ENCODE measurements at places on chromosomes 16 and 17.
A peak's percentile ranks its signal among the peaks of the same experiment; 100 is the strongest.

DNA sequence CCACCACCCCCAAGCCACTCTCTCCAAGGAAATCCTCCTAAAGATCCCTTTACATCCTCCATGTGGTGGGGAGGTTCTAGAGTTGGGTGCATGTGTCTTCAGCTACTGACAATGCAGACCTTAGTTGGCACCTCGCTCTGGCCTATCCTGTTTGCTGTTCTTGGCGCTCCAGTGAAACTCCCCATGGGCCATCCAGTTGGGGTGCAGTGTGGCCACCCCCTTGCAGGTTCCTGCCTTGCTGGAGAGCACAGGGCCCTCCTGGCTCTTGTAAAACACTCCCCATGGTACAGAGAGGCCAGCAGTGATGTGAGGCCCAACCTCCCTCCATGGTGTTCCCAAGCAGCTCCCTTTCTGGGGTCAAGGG, 22.7 kb upstream of the STH start:
- DNase-seq: no peak

DNA sequence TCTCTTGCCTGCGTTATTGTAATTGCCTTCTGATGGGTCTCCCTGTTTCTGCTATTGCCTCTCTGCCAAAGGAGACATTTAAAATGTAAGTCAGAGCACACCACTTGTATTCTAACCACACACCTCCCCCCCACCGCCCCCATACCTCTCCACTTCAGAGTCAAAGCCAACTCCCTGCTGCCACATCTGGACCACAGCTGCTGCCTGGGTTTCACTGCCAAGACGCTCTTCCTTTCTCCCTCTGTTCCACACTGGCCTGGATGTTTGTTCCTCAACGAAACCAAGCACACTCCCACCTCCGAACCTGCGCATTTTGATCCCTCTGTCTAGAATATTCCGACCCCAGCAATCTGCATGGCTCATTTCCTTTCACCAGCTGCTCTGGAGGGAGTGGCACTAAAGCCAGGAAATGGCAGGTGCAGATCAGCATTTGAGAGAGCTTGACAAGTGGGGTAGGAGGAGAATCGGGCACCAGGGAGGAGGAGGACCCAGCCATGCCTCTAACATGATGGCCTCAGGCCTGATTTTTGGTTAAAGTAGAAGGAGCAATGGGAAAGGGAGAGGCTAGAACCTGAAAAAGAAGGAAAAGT, 92.4 kb upstream of the HS3ST2 start:
- DNase-seq: peak; percentile 52

DNA sequence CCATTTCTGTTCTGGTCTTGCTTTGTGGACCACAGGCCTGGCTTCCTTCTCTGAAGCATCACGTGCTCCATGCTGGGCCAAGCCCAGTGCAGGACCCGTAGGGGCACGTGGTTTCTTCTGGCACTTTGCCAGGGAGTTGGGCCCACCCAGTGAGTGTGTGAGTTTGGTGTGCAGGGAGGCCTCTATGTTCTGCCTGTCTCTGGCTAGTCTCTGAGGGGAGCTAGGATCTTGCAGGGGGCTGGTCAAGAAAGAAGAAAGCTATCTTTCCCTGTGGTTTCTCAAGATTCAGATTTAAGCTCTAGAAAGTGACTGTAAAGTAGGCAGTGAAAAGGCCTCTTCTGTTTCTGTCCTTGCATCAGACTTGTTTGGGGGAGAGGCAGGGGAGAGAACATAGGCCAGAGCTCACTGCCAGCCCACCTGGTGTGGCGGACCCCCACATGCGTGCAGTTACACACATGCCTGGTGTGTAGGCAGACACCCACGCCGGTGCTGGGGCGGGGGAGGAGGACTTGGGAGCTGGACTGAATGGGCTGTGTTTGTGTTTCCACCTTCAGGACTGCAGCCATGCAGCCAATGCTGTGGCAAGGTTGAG, 11.8 kb downstream of the LASP1 start:
- no peak for DNase-seq

- DNase-seq: peak; percentile 43
Measured at GRCh38 chr17:1908699-1909309, 79.0 kb downstream of the RPA1 start.

- DNase-seq: no peak
Measured at GRCh38 chr16:3595110-3595486, 16.3 kb downstream of the SLX4 start.

DNA sequence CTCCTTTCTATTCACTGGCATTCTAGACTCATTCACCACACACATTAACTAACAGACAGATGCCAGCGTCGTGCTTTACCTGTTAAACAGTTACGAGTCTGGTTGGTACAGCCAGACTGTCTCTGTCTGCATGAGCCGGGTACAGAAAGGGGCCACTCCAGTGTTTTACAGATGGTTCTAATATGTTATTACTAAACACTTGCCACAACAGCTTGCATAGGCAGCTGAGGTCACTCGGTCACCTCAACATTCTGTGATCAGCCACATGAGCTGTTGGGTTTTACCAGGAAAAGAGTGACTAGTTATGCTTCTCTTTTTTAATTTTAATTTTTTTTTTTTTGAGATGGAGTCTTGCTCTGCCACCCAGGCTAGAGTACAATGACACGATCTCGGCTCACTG, 25.2 kb downstream of the CD300A start:
- no peak for DNase-seq

GRCh38 chr17:27577121-27577761, 53.7 kb upstream of the LGALS9 start:
- DNase-seq: no peak

DNA sequence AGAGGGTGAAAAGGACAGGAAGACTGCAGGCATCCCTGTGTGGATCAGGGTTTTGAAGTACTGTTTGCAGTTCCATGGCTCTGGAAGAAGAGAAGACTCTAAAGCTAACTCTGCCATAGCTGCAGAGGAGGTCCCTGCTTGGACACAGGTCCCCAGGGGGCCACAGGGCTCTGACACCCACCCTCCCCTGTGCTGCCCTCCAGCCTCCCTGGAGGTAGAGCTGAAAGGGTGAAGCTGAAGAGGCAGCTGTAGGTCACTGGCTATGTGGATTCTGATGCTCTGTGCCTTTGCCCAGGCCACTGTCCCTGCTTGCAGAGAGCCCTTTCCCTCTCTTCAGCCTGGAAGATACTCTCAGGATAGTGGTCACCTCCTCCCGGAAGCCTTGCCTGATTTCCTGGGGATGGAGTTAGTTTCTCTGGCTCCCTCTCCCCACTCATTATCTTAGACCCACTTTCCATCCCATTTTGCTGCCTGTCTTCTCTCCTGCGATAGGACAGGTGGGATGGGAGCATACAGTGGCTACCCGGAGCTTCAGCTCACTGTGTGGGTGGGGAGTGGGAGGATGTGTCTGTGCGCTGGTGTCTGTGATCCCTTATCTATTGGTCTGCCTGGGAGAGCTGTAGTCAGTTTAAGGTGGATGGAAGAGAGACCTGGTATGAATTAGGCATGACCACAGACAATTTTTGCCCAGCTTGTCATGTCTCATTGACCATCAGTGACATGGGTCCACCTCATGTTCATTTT, 89.8 kb upstream of the TMEM97 start:
- no peak for DNase-seq

- no peak for DNase-seq
Measured at GRCh38 chr17:50424996-50425681, 879 bp upstream of the ACSF2 start.

DNA sequence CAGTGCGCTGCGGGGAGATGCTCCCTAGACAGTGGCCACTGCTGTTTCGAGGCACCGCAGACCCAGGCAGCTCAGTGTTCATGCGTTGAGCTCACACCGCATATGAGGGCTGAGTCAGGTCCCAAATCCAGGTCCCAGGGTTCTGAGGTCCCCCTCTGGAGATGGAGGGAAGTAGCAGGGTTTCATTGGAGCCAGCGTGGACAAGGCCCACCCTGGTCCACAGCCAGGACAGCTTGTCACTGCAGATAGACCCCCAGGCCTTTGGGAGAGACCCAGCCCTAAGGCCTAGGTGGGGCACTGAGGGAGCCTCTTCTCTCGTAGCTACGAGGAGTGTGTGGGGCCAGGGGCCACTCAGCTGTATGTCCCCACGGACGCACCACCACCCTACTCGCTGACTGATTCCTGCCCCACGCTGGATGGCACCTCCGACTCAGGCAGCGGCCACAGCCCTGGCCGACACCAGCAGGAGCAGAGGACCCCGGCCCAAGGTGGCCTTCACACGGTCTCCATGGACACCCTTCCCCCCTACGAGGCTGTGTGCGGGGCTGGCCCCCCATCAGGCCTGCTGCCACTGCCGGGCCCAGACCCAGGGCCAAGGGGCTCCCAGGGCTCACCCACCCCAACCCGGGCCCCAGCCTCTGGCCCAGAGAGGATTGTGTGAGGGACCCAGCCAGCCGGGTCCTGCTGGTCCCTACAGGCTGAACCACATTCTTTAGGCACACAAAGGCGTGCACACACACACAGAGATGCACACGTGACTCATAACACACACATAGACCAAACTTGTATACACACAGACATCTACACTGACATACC, 53.4 kb downstream of the BEAN1 start:
- DNase-seq: no peak

- no peak for DNase-seq
Measured at GRCh38 chr17:5758651-5759050, 174.3 kb upstream of the NLRP1 start.

- DNase-seq: no peak
Measured at GRCh38 chr16:52629296-52629695, 82.4 kb upstream of the TOX3 start.

DNA sequence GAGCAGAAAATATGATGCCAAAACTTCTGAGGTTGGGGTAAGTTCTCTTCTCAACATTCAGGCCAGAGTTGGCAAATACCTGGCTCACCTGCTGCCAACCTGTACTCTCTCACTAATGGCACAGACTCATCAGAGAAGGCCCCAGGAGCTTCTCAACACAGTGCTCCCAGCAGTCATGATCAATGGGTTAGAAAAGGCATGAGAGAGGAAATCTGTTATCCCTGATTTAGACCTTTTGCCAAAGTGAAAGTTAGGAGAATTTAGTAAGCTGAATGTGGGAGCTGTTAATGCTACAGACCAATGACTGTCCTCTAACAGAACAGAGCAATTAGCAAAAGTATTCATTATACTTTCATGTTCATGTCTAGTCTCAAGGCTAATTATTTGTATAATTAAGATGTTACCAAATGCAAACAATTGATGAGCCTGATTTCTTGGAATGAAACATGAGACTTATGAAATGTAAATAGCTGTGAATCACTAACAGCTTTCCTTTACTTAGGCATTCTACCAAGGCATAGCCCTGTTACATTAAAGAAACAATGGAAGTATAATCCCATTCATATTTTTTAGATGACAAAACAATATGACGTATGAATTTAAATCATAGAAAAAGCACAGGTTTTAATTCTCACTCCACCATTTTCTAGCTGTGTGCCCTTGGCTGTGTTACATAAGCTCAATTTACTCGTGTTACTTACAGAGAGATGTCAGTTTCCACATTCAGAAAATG, 68.7 kb upstream of the MARCHF10 start:
- no peak for DNase-seq

GRCh38 chr17:31296142-31296541, 897 bp downstream of the OMG start:
- DNase-seq: no peak

DNA sequence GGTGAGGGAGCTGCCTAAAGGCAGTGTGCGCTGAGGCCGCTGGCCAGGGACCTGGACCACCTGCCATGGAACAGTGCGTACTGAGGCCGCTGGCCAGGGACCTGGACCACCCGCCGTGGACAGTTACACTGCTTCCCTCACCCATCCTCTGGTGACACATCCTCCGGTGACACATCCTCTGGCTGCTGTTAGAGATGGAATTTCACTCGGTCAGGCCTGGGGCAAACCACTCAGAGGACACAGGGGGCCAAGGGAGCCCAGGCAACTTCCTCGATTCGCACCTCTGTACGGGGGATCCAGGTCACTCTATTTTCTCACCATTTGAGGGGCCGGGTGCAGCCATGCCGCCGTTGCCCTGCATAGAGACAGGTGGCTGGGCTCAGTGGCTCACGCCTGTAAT, 32.4 kb upstream of the RPTOR start:
- DNase-seq: no peak

DNA sequence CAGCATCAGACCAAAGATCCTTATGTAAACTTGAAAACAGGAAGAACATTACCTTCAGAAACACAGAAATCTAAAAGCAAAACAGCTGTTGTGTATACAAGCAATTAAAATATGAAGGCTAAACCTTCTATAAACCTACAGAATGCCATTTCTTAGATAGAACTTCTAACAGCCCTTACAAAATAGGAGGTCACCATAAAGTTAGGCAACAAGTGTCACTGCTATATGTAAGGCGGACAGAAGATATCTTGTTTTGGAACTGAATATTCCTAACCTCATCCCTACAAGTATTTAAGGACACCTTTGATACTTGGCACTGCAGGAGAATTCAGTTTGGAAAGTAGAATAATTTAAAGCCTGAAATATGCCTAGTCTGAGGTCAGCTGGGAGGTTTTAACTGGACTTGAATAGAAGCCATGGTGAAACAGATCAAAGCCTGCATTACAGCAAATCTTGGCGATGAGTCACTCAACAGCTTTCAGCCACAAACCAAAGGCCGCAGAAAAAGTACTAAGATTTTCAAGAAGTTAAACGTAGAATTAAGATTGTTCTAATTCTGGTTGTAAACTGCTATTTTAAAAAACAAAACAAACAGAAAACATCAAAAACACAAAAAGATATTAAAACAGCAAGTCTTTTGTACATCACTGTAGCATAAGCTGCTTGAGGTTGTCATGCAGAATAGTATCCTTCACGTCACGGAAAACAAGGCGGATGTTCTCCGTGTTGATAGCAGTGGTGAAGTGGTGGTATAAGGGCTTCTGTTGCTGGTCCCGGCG, 42.7 kb downstream of the GNA13 start:
- no peak for DNase-seq

GRCh38 chr17:73546770-73547536, 97.3 kb downstream of the SDK2 start:
- DNase-seq: no peak

- no peak for DNase-seq
Measured at GRCh38 chr16:10090816-10091215, 91.4 kb downstream of the GRIN2A start.

DNA sequence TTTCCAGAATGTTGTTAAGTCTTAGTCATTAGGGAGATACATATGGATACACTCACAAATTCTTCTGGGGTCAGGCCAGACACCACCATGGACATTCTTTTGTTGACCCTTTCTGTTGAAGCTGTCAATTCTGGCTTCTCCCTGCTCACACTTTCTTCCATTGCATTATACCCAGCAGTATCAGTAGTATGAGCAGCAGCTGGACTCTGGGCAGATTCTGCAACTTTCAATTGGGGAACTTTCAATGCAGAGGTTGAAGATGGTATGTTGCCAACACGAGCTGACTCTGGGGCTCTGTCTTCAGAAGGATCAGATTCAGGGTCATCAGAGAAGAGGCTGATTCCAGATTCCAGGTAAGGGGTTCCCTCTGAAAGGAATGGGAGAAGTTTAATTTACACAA, 45.8 kb downstream of the RND2 start:
- DNase-seq: no peak

DNA sequence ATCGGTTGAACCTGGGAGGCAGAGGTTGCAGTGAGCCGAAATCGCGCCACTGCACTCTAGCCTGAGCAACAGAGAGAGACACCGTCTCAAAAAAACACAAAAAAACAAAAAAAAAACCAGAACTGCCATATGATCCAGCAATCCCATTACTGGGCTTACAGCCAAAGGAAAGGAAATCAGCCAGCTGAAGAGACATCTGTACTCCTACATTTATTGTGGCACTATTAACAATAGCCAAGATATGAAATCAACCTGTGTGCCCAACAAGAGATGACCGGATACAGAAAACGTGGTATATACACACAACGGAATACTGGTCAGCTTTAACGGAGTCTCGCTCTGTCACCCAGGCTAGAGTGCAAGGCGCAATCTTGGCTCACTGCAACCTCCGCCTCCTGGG, 14.6 kb downstream of the FANCA start:
- DNase-seq: no peak

- DNase-seq: no peak
Measured at GRCh38 chr16:1678500-1679098, 520 bp downstream of the JPT2 start.

Data from NCI-H1092 (cell line).